Muscle of arm (tissue), 14 donors: ENCODE measurements at places on chromosomes 6 and 20. TPM values are rescaled to one million over a fixed set of nuclear protein-coding genes. Genes with fewer than 3 reads are reported as not detected.

- DNase-seq = peak; percentile 63
Measured at GRCh38 chr6:23414051-23414445, 712.0 kb upstream of the NRSN1 start.

GRCh38 chr6:140850438-140850837 lies 1282.3 kb upstream of the GJE1 start:
- no peak for DNase-seq

DNA sequence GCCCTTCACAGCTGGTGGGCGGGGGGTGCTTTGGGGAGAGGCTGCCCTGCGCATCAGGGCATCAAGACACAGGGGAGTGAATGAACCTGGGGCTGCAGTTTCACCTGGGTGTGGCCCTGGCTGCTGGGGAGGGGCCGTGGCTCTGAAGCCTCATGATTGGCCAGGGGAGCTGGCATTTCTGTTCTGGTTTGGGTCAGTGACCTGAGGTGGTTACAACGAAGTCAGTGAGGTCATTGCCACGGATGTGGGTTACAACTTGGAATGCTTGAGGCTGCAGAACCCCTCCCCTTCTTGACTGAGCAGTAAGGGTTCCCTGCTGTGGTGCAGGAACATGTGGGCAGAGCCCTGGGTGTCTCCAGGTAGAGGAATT lies 3.0 kb downstream of the TCEA2 start:
- no peak for DNase-seq

The LIN28B gene
- 0.08 TPM for polyA plus RNA-seq

The EEF1A1 gene
- 26,434 TPM for polyA plus RNA-seq

GRCh38 chr6:120945905-120946594 lies 388.2 kb downstream of the TBC1D32 start:
- DNase-seq = no peak

DNA sequence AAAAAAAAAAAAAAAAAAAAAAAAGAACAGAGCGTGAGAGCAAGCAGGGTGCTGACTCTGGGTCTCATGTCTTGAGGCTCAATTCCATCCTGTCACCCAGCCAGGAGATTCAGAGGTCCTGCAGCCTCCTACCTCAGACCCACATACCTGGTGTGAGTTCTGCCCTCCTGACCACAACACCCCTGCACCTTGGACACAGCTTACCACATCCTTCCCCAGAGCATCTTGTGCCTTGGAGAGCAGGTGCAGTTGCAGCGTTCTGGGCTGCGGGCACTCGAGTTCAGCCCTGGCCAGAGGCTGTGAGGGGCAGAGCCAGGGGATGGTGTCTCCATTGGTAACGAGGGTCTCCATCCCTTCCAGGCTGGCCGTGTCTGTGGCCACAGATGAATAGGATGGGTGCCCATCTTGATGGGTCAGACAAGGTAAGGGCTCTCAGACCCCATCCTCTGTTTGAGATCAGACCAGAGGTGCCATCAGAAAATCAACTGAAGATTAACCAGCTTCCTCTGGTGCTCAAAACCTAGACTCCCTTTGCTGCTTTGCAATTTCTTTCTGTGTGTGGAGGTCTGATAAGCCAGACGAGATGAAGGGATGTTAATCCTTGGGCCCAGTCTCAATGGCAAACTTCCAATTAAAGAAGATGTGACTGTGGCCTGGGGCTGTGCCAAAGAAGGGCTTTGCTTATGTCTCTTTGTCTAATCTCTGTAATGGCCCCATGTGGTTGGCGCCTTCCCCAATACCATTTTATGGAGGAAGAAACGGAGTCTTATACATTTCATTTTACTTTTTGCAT lies 14.7 kb upstream of the ZNF831 start:
- DNase-seq = no peak

DNA sequence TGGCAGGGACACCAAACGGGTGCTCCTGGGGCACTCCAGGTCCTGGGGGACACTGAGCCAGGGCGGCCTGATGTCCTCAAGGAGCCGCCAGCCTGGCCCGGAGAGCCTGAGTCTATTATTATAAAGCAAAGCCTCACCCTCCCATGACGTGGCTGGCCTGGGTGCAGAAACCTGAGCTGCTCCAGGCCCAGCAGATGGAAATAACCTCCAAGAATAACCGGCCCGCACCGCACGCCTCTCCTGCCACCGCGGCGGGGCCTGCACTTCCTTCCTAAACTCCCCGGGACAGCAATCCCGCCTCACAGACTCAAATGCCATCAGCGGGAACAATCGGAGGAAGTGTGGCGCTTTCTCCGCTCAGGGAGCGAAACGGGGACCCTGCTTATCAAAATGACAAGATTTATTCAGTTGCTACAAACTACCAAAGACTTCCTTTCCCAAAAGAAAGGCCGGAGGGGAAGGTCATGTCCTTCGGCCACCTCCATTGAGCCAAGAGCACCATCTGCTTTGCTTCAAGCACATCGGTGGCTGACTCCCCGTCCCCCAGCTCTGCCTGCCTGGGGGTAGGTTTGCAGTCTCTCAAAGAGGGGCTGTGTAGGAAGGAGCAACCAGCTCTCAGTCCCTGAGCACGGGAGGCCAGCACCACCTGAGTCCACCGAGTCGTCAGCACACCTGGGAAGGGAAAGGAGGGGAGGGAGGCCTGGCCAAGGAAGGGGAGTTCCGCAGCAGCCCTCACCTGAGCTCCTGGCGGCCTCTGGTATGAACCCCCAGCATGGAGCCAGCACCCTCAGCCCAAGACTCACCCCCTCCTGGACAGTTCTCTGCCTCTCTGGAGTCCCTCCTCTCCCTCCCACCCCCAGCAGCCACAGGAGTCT lies 78.6 kb upstream of the QKI start:
- DNase-seq = peak; percentile 61

GRCh38 chr20:35952480-35953386 lies 1.6 kb downstream of the SCAND1 start:
- no peak for DNase-seq

The HTR1B gene
- not detected for polyA plus RNA-seq

- DNase-seq = no peak
Measured at GRCh38 chr6:108726726-108727339, 121.4 kb upstream of the ARMC2 start.

GRCh38 chr6:92289831-92290230 lies 1129.5 kb downstream of the EPHA7 start:
- no peak for DNase-seq

DNA sequence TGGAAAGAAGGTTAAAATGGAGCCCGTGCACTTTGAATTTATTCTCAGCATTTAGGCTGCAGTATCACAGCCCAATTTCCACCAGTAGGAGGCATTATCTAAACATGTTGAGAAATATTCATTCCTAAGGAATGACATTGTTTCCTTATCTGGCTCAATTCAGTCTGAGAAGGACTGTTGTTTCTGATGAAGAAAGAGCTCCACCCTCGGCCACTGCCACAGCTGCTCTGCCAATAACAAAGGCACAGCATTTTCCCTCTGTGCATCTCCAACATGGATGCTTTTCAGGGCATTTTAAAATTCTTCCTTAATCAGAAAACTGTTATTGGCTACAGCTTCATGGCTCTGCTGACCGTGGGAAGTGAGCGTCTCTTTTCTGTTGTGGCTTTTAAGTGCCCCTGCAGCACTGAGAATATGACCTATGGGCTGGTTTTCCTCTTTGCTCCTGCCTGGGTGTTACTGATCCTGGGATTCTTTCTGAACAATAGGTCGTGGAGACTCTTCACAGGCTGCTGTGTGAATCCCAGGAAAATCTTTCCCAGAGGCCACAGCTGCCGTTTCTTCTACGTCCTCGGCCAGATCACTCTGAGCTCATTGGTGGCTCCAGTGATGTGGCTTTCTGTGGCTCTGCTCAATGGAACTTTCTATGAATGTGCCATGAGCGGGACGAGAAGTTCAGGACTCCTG lies at the start of gene CALHM5:
CALHM5 (plus strand) TSS at position 216 of the 687 bp plus-strand sequence; CDS start at position 274, 58 bp downstream.
- peak; percentile 43 for DNase-seq

DNA sequence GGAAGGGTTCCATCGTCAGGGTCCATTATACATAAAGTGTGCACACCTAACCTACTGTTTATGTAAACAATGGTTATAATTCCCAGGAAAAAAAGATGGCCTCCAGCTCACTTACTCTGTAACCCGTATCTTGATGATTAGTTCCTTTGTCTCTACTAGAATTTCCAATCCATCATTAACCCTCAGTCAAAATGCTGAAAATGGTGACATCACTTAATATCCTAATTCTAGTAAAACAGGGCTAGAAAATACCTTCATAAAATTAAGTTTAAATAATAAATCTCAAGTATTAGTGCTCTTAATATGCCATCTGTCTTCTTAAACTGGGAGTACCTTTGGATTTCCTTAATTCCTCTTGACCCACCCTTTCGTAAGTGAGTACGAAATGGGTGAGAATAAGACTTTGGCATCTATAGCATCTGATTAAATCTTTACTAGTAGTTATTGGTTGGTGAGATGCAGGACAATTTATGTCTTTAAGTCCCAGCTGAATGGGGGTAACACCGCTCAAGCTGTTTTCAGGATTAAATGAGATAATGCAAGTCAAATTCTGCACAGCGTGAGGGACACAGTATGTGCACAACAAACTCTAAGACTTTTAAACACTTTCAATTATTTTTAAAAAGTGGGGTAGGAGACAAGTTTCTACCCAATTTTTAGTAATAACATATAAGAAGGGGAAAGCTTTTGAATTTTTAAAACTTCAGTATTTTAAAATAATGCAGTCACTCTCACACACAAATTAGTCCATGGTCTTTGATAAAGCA lies 1.6 kb downstream of the HMGN3 start:
- DNase-seq = no peak

The OPN5 gene
- 0.27 TPM for polyA plus RNA-seq

GRCh38 chr6:15462717-15463525 lies 199.9 kb downstream of the DTNBP1 start:
- DNase-seq = no peak

The ATAT1 gene
- polyA plus RNA-seq = 22.2 TPM
